ENCODE measurements at places on chromosomes 1 and 21.

GRCh38 chr1:42433369-42433768, 22.5 kb downstream of the ZMYND12 start:
- DNase-seq, result no peak

DNA sequence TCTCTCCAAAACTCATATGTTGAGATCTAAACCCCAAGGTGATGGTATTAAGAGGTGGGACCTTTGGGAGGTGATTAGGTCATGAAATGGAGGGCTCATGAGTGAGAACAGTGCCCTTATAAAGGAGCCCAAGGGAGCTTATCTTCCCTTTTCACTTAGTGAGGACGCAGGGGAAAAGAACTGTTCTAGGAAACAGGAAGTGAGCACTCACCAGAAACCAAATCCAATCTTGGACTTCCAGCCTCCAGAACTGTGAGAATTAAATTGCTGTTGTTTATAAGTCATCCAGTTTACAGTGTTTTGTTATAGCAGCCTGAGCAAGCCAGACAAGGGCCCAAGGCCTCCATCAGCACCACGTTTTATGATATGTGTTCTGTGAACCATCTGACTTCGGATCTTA, 60.3 kb upstream of the LRRC8D start:
- DNase-seq, result peak; percentile 11

DNA sequence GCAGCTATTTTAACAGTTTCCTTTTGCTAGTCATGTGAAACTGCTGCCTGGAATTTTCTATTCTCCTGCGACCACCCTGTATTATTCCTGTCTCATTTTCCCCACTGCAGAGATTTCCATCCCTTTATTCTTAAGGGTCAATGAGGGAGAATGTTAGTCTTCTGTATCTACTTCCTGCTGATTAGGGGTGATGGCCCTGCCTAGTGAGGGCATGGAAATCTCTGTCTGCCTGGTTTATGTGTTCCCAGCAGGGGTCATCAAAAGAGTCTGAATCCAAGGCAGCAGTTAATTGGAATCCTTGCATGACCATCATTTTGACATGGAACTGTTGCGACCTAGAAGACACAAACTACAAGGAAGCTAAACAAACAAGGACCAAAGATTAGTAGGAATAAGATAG, 325.2 kb downstream of the PLPP3 start:
- DNase-seq, result no peak

DNA sequence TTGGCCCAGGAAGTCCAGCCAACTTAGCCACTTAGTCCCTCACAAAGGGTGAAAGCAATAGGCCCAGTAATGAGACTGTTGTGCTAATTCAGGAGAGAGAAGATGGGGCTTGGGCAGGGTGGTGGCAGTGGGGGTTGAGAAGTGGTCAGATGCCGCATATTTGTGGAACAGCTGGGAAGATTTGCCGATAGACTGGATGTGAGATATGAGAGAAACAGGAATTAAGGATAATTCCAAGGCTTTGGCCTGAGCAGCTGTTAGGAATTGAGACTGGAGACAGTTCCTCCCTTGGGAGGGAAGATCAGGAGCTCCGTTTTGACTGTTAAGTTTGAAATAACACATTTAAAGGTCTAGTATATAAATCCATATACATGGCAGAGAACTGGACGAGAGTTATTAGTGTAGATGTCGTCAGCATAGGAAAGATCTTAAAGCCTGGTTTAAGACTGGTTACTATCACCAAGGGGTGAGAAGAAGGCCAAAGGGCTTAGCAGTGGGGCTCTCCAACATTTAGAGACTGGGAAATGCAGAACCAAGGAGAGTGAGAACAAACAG, 323.7 kb upstream of the FAM78B start:
- peak; percentile 4 for DNase-seq

DNA sequence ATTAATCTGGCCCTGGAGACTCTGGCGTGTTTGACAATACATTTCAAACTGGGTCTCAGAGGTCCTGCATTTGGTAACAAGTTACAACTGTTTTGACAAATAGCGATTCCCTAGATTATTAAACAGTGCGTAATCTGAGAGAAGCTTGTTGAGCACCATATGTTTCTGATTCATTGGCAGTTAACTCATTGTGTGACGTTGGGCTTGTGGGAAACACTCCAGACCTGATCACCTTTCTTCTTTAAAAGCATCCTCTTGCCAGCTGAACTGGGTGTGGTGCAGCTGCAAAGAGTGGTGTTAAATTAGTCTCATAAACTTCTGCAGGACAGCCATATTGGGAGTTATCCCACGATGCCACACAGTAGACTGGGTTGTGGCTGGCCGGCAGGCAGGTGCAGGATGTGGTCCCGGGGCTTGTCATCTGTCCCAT, 82.7 kb downstream of the CDC7 start:
- DNase-seq, result no peak

DNA sequence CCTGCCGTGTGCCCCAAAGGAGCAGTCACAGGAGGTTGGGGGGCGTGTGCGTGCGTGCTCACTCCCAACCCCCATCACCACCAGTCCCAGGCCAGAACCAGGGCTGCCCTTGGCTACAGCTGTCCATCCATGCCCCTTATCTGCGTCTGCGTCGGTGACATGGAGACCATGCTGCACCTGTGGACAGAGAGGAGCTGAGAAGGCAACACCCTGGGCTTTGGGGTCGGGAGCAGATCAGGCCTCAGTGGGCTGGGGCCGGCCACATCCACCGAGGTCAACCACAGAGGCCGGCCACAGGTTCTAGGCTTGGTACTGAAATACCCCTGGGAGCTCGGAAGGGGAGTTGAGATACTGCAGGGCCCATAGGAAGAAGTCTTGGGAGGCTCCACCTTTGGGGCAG, 23.5 kb downstream of the COL6A1 start:
- no peak for DNase-seq

DNA sequence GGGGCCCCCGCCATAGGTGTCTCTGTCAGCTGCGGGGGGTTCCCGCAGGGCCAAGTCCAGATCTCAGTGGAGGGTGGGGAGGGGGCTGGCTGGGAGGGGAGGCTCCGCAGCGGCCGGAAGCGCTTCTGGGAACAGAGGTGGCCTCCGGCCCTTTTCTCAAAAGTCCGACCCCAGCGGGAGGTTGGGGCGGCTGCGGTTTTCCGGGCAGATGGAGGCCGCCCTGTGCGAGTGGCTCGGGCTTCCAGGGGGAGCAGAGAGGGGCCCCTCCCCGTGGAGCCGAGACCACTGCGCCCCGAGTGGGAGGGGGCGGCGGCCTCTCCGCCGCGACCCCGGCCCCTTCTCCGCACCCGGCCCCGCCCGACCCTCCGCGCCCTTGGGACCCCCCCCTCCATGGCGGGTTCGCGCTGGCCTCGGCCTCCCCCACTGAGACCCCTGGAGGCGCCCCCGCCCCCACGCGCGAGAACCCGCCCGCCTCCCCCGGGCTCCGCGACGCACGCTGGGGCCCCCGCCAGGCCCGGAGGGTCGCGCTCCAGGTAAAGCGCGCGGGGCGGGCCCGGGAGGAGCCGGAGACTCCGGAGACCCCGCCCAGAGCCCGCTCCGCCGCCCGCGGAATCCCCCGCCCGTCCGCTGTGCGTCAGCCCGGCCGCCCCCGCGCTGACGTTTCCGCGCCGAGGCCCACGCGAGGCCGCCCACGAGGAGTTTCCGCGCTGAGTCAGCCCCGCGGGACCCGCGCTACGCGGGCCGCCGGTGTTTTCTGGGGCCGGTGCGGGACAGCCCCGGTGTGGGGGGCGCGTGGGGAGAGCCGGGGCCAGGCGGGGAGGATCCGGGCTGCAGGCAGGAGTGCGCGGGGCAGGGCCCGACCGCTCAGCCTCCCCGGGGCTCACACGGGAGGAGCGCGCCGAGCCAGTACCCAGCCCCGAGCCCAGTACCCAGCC, 5.2 kb downstream of the TNFRSF18 start:
- DNase-seq, result no peak

GRCh38 chr1:58722414-58722813, 22.6 kb upstream of the MYSM1 start:
- DNase-seq, result no peak

- DNase-seq, result no peak
Measured at GRCh38 chr1:236167154-236167553, 24.8 kb downstream of the GPR137B start.

- DNase-seq, result no peak
Measured at GRCh38 chr1:209106237-209106741, 477.2 kb upstream of the CAMK1G start.

DNA sequence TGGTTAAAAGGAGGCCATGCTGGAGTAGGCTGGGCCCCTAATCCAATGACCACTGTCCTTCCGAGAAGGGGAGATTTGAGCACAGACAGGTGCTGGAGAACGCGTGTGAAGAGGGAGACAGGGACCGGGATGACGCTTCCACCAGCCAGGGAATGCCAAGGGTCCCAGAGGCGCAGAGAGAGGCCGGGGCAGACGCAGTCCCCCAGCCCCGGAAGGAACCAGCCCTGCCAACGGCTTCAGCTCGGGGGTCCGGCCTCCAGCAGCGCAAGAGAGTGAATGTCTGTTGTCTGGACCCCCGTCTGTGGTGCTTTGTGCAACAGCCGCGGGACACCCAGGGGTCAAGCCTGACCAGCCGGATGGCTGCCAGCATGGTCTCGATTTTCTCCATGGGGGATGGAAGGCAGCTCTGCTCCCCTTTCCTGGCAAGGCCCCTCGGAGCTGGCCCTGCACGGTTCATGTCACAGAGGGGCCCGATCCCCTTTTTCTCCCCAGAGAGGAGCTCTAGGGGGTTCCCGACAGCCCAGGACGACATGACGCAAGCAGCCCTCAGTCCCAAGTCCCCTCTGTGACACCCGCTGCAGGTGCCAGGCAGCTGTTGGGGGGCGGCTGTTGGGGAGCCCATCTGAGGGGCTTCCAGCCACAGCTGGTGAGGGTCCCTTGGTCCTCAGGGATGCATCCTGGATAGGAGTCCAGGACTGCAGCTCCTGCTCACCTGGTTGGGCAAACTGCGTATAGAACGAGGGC, 73.5 kb downstream of the SIK1 start:
- no peak for DNase-seq

- DNase-seq, result no peak
Measured at GRCh38 chr1:157703981-157704380, 3.4 kb upstream of the FCRL3 start.

- DNase-seq, result no peak
Measured at GRCh38 chr1:175317779-175318178, 125.2 kb upstream of the KIAA0040 start.

DNA sequence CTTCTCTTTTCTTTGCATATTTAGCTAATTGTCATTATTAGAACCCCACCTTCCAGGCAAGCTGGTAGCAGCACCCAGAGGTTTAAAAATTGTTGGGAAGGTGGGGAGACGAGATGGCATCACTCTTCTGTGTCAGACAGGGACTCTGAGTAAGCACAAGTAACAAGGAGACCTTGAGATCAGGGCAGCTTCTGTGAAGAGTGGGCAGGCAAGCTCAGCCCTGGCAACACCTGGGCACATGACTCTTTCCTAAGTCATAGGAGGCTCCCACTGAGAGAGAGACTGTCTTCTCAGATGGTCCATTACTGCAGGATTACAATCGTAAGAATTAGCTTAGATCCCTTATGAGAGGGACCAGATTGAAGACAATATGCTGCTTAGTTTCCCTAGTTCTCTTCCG, 183.5 kb downstream of the BRINP2 start:
- DNase-seq, result no peak

- DNase-seq, result no peak
Measured at GRCh38 chr1:6278263-6278662, 17.4 kb upstream of the GPR153 start.

DNA sequence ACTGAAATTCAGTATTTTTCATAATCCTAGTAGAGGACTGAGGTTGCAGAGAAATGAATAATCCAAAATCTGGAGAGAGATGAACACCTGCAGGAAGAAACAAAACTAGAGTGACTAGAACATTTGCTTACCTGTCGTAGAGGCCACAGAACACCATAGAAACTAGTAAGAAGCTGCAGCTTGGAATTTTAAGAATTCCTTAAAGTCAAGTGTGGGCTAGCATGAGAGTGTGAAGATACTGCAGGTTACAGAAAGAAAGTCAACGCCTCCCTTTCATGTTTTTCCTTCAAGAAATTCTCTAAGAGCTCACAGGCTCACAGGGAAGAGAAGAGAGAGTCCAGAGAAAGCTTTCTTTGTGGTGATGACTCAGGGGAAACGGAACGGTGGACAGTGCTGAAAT, 633.7 kb downstream of the LRRIQ3 start:
- DNase-seq, result no peak

GRCh38 chr21:23853796-23854379, 1753.4 kb downstream of the MRPL39 start:
- peak; percentile 54 for DNase-seq

DNA sequence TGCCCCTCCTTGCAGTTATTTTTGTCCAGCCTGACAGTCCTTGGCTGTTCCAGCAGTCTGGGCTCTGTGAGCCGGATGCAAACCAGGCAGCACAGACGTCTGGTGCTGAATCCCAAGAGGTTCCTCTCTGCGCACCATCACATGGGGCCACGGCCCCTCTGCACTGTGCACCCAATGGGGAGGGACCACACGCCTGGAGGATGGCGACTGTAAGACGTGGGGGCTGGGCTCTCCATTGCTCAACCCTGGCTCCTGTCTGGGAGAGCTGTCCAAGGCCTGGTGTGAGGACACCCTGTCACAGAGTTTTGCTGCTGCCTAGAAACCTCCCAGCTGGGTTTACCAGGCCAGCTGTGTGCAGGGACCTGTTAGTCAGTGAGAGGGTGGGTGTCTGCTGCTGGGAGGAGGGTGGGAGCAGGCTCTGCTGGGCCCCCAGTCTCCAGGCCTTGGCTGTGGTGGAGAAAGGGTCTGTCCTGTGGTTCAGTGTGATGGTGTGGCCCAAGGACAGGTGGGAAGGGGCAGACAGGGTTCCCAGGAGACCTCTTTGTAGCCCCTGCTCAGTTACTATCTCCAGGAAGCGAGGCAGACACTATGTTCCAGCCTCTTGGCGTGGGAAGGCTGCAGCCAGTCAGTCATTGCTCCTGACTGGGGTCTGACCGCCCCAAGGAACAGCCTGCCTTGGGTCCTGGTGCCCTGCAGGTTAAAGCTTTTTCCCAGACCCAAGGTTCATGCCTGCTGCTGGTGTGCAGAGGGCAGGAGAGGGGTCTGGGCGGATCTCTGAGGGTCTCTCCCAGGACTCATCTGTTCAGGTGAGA, 13.8 kb downstream of the HEYL start:
- no peak for DNase-seq

- DNase-seq, result no peak
Measured at GRCh38 chr1:57423656-57424211, at the start of gene DAB1. TSS of gene DAB1 (minus strand) at chr1:57424060. CDS start at chr1:57291030, 133,030 bp downstream.

DNA sequence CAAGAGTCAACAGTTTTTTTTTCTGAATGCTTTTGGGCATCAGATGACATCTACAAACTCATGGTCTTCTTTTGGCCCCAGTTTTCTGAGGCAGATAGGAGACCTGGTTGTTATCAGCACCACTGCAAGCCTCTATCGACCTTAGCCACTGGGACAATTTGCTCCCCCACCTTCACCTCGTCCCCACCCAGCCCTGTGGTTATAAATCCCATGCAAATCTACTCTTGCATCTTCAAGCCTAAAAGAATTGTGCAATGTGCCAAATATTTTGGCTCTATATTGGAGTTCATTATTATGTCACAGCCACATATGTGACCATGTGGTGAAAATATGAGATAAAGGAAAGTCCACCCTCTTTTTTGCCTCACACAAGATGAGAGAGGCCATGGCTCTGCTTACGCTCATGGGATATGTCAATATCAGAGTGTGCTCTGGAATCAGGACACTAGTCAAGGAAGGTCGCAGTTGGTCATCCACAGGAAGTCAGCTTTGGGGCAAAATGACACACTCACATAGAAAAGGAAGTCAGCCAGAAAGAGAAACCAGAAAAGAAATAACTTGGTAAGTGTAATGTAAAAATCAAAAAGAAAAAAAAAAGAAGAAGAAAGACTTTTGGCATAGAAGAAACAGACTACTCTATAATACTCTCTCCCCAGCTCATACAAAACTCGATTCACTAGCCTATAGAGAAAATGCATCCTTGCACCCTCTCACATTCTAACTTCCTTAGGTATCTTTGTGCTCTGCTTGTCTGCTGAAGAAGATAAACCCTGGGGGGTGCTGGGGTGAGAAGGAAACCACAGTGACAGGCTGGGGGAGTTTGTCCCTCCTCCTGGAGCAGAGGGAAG, 21.2 kb downstream of the SLC30A10 start:
- peak; percentile 96 for DNase-seq
